ENCODE measurements at places on chromosomes 7 and 10.

- no peak for DNase-seq
Observed at GRCh38 chr7:25250386-25250785, 22.1 kb upstream of the NPVF start.

- no peak for DNase-seq
Observed at GRCh38 chr7:65475734-65476319, 102.2 kb downstream of the ZNF92 start.

DNA sequence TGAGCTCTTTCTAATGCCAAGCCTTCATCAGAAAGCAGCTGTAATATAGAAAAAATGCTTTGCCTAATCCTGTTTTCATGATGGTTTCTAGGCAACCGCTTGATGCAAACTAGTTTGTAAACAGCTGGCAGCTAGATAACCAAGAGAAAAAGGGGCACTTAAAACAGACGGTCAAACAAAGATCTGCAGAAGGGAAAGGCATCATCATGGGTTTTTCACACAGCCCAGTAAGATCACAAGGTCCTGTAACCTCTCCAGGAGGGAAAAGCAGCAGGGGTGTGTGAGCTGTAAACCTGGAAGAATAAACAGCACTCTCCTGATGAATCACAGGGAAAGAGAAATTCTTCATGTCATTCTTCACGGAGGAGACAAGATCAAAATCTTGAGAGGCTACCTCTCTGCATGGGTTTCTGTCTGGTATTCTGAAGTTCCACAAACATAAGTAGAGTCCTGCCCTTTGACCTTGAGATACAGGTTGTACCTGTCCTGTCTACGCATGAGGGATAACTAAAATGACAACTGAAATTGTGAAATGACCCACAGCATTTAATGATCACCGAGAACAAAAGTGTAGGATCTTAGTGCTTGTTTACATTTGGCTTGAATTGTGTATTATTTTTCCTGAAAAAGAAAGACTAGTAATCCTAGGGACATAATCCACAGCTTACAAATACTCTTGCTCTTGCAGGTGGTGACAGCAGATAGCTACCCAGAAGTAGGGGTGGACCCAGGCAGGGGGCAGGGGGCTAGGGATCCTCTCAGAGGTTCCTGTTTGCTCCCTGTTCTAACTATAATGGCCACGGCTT lies 48.0 kb downstream of the CREB3L2 start:
- peak; percentile 83 for DNase-seq

DNA sequence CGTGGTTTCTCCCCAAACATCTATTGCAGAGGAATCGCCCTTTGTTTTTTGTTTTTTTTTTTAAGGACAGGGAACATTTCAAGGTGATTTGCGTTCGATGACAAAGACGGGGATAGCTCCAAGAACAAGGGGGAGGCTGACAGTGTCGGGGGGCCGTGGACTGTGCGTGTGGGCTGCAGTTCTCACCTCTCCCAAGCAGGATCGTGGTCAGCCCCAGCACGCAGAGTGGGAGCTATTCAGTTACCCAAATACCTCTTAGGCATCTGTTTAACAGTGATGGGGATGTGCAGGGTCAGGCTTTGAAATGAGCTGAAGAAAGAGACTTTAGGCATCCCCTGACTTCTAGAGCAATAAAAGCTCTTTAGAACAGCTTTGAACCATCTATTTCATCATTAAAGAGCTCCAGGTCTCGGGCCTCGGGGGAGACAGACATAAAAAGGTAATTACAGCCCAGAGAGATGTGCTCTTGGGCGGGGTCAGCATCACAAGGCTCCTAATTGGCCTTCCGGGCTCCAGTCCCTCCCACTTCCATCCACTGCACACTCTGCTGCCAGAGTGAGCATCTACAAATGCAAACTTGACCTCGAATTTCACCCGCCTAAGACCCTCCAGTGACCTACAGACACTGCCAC lies 97.3 kb downstream of the MYL10 start:
- DNase-seq = peak; percentile 30

DNA sequence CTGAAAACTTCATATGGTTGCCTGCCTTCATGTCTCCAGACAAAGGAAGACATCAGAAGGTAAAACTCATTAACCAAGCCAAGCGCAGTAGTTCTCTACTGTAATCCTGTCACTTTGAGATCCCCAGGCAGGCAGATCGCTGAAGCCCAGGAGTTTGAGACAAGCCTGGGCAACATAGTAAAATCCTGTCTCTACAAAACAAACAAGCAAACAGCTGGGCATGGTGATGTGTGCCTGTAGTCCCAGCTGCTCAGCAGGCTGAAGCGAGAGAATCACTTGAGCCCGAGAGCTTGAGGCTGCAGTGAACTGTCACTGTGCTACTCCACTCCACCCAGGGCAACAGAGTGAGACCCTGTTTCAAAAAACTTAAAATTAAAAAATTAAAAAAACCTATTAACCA lies 467.4 kb upstream of the SORCS1 start:
- DNase-seq = peak; percentile 82

- DNase-seq = no peak
Observed at GRCh38 chr7:133839121-133839520, 288.0 kb upstream of the LRGUK start.

- no peak for DNase-seq
Observed at GRCh38 chr10:66586897-66587679, 338.7 kb upstream of the LRRTM3 start.

DNA sequence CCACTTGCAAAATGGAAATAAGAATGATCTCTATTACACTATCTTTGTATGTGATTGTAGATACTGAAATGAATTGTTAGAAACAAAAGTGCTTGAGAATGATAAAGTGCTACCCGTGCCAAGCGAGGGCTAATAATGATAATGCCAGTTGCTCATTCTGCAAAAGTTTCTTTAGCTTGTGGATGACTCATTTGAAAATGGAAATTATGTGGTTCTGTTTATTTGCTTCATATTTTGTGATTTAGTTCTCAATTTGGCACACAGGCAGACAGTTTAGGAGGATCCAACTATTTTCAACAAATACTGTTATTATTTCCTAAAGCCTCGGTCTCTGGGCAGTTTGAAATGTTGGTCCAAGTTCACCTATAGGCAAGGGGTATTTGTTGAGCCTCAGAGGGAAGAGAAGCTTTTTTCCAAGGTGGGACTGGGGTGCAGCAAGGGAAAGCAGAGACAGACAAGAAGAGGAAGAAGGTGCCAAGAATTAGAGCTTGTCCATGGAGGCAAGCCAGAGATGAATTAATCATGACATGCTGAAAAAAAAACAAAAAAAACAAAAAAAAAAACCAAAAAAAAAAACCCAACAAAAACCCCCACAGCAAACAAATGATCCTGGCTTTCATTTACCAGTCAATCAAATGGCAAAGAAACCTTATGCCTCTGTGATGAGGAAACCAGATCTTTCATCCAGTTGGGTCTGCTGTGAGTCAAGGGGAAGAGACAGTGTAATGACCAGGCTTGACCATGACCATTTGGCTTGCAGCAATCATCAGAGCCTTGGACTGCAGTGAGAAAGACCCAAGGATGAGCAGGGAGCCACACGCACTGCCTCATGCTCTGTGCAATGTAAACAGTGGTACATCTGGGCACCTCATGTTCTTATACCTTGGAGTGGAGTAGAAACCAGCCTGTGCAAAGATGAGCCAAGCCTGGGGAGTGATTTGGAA lies 285.0 kb upstream of the HABP2 start:
- DNase-seq = no peak

DNA sequence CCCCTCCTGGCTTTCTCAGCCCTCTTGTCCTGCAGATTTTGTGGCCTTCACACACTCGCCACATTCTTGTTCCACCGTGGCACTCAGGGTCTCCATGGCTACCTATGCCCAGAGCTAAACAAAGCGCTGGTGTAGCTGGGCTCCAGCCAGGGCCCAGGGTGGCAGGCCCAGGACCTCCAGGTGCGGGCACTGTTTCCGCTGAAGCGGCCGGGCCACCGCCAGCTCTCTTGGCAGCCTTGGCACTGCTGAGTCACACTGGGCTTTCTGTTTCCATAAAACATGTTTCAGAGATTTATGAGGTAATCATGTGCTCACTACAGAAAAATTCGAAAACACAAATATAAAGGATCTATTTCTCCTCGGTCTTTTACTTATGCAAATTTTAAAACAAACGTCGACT lies 51.3 kb downstream of the AOC1 start:
- no peak for DNase-seq

DNA sequence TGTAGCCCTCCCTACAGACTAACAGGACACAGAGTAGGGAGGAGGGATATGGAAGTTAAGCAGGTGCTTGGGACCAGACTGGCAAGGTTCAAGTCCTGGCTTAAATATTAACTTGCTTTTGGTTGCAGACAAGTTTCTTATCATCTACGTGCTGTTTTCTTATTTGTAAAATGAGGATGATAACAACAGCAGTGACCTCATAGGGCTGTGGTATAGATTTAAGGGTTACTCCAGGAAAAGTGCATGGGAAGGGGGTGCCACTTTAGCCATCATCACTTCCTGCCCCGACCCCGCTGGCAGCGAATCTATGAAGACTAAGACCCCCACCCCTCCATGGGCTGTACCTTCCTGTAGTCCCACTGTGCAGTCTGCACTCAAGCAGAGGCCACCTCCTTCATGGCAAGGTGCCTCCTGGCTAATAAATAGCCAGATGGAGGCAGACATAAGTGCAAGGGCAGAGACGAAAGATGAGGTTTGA lies 250.2 kb downstream of the COBL start:
- no peak for DNase-seq

- DNase-seq = no peak
Observed at GRCh38 chr10:97267671-97268070, 24.8 kb downstream of the ARHGAP19 start.

GRCh38 chr7:15977663-15978062 lies 291.2 kb upstream of the MEOX2 start:
- DNase-seq = no peak

- DNase-seq = no peak
Observed at GRCh38 chr10:104218751-104219150, 13.4 kb downstream of the CFAP43 start.

DNA sequence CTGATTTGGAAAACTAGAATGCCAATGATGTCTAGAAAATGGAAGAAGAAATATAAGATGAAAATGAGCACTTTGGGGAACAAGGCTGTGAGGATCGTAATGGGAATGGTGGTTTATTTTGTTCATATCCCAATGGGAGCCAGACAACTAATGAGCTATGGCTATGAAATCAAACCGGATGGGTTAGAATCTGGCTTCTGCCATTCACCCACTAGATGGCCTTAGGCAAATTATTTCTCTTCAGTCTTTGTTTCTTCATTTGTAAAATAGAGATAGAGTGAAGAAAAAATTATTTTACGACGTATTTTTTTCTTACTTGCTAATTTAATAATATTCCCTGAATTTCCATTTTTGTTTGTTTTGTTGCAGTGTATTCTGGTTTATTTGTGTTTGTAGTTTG lies 572.1 kb upstream of the IGFBP3 start:
- no peak for DNase-seq

- DNase-seq = no peak
Observed at GRCh38 chr7:40918701-40919271, 784.0 kb downstream of the SUGCT start.

DNA sequence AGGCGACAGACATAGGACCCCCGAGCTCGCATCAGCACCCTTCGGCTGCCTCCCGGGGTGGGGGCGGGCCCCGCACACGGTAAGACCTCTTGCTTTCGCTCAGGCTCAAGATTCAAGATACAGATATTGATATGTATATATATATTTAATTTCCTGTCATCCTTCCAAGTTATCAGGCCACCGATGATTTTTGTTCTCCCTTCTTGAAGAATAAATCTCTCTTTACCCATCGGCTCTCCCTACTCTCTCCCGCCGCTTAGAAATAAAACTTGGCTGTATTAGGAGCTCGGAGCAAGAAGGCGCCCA lies 603 bp downstream of the ADRA2A start:
- no peak for DNase-seq

DNA sequence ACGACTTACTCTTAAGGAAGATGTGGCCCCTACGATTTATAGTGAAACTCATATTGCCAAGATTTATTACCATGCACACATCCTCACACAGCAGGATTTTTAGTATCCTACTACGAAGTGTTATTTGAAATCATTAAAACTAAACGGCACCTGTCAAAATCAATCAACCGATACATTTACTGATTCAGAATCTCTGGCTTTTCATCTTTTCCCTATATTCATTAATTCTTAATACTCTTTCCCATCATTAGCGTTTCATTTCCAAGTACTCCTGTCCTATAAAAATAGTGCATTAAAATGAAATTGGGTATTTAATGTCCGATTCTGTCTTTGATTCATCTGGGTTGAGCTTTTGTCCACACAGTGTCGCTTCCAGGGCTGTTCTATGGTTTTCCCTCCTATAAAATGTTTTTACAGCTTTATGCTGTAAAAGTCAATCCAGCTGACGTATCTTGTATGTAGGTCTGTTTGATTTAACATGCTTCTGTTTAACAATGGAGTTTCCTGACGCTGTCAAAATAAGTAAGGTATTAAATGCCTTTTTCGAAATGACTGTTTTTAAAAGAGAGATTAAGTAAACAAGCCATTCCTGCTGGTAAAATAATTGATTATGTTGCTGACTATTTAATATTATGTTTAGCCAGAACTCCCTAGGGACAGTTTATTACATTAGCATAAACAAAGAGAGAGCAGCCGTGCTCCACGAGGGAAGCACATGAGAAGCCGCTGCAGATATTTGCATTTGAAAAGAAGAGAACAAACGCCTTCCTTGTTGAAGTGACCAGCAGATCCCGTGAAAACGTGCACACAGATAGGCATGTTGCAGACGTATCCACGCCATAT lies 22.3 kb upstream of the SFMBT2 start:
- DNase-seq = no peak

DNA sequence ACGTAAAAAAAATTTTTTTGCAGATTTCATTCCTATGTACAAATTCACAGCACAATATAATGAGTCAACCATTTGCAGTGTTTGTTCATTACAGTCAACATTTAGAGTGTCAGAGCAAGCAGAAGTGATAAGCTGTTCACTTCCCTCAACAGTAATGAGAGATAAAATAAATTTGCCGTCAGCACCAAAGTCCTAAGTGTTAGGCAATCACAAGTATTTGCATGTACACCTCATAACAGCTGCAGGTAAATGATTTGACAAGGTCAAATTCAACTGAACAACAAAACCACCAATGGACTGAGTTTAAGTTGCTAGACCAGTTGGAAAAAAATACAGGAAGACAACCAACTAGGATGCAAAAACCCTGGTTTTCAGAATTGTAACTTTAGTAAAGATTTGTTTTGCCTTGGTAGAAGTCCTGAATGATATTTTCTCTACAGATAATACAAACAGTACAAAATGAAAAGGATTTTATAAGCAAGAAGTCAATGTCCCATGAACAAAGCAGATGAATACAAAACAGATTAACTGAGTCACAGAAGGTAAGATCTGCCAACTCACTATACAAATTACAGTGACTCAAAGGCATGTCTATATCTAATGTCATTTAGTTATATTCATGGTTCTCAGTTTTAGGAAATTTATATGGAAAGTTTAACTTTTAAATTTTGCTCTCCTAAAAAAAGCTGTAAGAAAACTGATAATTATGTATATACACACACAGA lies 10.4 kb downstream of the RAPGEF5 start:
- no peak for DNase-seq

DNA sequence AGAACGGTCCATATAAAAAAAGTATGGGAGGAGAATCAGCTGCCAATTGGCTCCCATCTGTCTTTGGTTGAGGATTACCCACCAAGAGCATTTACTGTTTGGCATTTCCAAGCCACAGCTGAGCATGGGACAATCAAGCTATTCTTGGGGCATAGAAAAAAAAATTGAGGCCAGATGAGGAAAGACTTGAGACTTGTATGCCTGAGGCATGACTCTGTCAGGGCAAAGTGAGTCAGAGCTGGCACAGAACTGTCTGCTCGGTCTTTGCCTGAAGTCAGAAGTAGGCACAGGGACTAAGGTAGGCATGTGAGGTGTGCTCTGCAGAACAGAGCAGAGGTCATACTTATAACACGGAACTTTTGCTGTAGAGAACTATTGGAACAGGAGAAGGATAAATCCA lies 126.5 kb upstream of the CHRM2 start:
- DNase-seq = no peak
